ENCODE measurements at places on chromosomes 7 and 10. TPM values are rescaled to one million over a fixed set of nuclear protein-coding genes. Genes with fewer than 3 reads are reported as not detected.

The ADRA2A gene
- 4.9 TPM for total RNA-seq

The OR6B1 gene
- not detected for total RNA-seq

The UFSP1 gene
- total RNA-seq: 3.1 TPM

The SLC16A9 gene
- 1.8 TPM for total RNA-seq

The RASA4B gene
- 30.0 TPM for total RNA-seq

The CALHM3 gene
- not detected for total RNA-seq

The MRLN gene
- not detected for total RNA-seq

The ADAP1 gene
- total RNA-seq: 30.7 TPM

The GRM8 gene
- not detected for total RNA-seq
